ENCODE measurements at places on chromosomes 2 and 18.

- peak; percentile 67 for DNase-seq
Observed at GRCh38 chr2:187545238-187545751, 8.9 kb downstream of the TFPI start.

- DNase-seq = no peak
Observed at GRCh38 chr2:133306236-133306635, 262.0 kb downstream of the NCKAP5 start.

GRCh38 chr2:24914713-24915112 is 5.3 kb downstream of the ADCY3 start:
- no peak for DNase-seq

DNA sequence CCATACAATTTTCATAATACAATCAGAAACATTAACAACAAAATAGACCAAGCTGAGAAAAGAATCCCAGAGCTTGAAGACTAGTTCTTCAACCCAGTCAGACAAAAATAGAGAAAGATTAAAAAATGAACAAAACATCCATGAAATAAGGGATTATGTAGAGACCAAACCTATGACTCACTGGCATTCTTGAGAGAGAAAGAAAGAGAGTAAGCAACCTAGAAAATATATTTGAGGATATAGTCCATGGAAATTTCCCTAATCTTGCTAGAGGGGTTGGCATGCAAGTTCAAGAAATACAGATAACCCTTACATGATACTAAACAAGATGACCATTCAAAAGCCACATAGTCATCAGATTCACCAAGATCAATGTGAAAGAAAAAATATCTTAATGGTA is 281.7 kb downstream of the CCDC85A start:
- peak; percentile 50 for DNase-seq

DNA sequence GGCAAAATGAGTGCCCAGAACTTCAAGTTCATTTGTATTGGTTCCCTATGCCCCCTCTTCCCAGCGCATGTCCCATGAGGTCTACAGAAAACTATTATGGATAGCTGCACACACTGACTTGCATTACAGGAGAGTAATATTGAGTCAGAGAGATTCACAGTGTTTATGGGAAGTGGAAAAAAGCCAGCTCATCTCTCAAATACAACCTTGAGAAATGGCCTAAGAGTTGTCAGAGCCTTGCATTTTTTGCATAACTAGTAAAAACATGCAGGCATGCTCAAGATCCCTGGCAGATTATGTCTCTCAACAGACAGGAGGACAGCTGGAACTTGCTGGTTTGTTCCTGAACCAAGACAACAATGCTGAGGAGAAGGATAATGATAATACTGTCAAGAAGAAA is 1292.8 kb downstream of the DSC3 start:
- DNase-seq = peak; percentile 49
